Activated CD8-positive, alpha-beta memory T cell treated with anti-CD3 and anti-CD28 coated beads, Interleukin-2, amount 10 ng/mL, durations not matched to agents 7 days and 5 days (primary cell): ENCODE measurements at places on chromosomes 1 and 21. TPM values are rescaled to one million over a fixed set of nuclear protein-coding genes. Genes with fewer than 3 reads are reported as not detected.

NUDT4B gene
- total RNA-seq = 0.84 TPM

CRYAA gene
- total RNA-seq = not detected

- no peaks in the 10 kb centered on the region for H3K36me3 ChIP-seq
- no peak for DNase-seq
- no peak overlapping the region for H3K27ac ChIP-seq
- H3K4me1 ChIP-seq = no peaks in the 10 kb centered on the region
These were observed 31.1 kb upstream of the DUSP23 start for GRCh38 chr1:159749630-159750029.

MRTO4 gene
- total RNA-seq = 36.2 TPM

DNA sequence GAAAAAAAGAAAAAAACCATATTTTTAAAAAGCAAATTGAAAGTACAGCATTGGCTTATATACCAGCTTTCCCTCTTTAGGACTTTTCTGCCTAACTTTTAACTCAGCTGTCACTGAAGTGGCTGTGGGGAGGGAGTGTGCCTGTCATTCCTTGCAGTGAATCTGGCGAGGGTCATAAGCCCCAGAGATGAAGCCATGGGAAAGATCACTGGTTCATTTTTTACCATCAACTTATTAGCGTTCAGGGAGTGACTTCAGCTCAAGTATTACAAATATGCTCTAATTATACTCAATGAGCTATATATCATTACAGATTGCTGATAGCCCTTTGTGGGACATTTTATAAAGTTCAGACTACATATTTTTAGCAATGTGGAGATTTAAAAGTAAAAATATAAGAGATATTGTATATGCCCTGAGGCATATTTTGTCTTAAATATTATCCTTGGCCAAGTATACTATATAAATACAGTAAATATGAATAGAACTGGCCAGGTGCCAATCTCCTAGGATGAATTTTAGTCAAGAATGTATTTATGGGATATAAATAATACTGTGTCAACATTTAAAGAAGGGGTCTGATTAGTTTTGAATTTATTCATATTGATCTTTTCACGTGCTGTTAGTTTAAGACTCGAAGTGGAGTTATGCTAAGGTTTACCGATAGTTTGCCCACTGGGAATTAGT lies 4.4 kb downstream of the TGFB2 start:
- no peak overlapping the region for H3K27ac ChIP-seq
- no peak overlapping the region for H3K4me3 ChIP-seq
- H3K4me1 ChIP-seq = peaks cover 24% of the 10 kb centered on the region
- no peaks in the 10 kb centered on the region for H3K36me3 ChIP-seq

NT5C1A gene
- total RNA-seq = not detected

NR5A2 gene
- total RNA-seq = 0.59 TPM

- H3K4me3 ChIP-seq = peak overlapping the region; percentile 19
- H3K4me1 ChIP-seq = peaks cover 90% of the 10 kb centered on the region
- H3K36me3 ChIP-seq = peaks cover 36% of the 10 kb centered on the region
These were observed 38.6 kb downstream of the C21orf91 start for GRCh38 chr21:17780539-17780938.

TACSTD2 gene
- total RNA-seq = not detected

- H3K4me3 ChIP-seq = no peak overlapping the region
- DNase-seq = peak; percentile 75
- H3K27ac ChIP-seq = peak overlapping the region; percentile 47
- no peaks in the 10 kb centered on the region for H3K36me3 ChIP-seq
These were observed 25.6 kb downstream of the S100A10 start for GRCh38 chr1:151968058-151968457.

GBP5 gene
- total RNA-seq = 279 TPM

CD53 gene
- total RNA-seq = 403 TPM

DNA sequence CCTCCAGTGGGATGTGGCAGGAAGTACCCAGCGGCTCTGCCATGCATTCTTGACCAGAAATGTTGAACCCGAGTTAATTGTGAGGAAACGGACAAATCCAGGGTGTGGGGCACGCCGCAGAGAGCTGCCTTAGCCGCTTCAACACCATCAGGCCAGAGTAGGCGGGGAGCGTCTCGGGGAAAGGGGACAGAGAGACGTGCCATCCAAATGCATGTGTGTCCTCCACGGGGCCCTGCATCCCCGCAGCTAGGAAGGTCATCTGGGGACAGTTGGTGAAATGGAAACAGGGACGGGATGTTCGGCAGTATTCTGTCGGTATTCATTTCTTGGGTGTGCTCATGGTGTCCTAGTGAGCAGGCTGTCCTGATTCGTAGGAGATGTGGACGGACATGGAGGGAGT lies 59.1 kb upstream of the TRAPPC10 start:
- no peaks in the 10 kb centered on the region for H3K27me3 ChIP-seq
- H3K4me1 ChIP-seq = peaks cover 10% of the 10 kb centered on the region
- peak overlapping the region; percentile 34 for H3K27ac ChIP-seq
- H3K4me3 ChIP-seq = no peak overlapping the region
- H3K36me3 ChIP-seq = peaks cover 24% of the 10 kb centered on the region

- H3K4me3 ChIP-seq = peak overlapping the region; percentile 13
- H3K27me3 ChIP-seq = peaks cover 12% of the 10 kb centered on the region
- peak overlapping the region; percentile 58 for H3K27ac ChIP-seq
- no peaks in the 10 kb centered on the region for H3K36me3 ChIP-seq
These were observed 4.6 kb downstream of the COL9A2 start for GRCh38 chr1:40312238-40313205.

DNA sequence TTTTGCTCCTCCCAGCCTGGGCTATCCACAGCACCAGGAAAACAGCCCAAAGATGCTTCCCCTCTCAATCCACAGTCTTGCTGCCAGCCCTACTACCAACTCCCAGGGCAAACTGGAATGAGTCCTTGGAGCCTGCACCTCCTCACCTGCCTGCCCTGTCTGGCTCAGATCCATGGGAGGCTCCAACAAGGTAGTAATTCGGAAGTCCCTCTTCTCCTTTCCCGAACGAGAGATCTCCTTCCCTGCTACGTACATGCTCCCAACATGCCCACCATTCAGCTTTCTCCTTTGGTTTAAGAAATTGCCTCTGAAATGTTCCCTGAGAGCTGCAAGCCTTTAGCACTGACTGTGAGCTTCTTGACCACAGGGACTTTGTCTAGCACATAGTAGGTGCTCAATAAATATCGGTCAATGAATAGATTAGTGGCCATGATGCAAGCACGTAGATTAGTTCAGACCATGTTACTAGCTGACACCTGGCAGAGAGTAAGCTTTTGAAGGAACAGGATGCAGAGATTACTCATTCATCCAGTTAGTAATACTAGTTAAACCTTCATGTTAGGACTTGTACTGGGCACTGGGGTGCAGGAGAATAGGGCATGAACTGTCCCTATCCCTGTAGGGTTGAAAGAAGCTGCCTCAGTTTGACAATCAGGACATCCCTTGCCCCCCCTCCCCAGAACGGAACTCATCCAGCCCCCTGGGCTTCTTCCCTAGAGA lies 80.1 kb downstream of the DISP3 start:
- no peak overlapping the region for H3K4me3 ChIP-seq
- DNase-seq = no peak
- H3K27ac ChIP-seq = no peak overlapping the region
- H3K4me1 ChIP-seq = no peaks in the 10 kb centered on the region

GRCh38 chr21:18617291-18617690 lies 213.7 kb upstream of the TMPRSS15 start:
- no peaks in the 10 kb centered on the region for H3K27me3 ChIP-seq
- no peak overlapping the region for H3K27ac ChIP-seq
- H3K4me1 ChIP-seq = no peaks in the 10 kb centered on the region

ANKRD34A gene
- total RNA-seq = 3.8 TPM

APOBEC4 gene
- total RNA-seq = not detected

GJA9 gene
- total RNA-seq = not detected

ADORA1 gene
- total RNA-seq = not detected

OR2M3 gene
- total RNA-seq = not detected

C1orf185 gene
- not detected for total RNA-seq

- H3K36me3 ChIP-seq = peaks cover 20% of the 10 kb centered on the region
- H3K27ac ChIP-seq = no peak overlapping the region
- DNase-seq = no peak
- H3K4me1 ChIP-seq = peaks cover 18% of the 10 kb centered on the region
These were observed 5.4 kb downstream of the TMEM59 start for GRCh38 chr1:54047384-54048305.

DNA sequence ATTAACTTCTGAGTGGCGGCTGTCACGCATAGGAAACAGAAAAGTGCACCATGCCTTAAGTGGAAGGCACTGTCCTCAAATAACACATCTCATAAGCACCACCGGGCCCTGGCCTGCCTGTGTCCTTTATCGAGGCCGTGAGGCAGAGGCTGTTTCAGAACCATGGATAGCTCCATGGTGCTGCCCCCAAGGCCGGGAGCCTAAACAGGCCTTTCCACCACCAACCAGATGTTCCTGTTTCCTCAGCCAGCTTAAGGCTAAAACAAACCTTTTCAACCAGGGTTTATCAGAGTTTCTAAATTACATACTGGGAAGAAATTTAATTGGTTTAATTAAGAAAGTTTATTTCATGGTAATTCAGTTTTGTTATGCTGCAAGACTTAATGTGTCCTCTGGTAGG lies 114.4 kb downstream of the DMRTA2 start:
- peak; percentile 42 for DNase-seq
- H3K4me3 ChIP-seq = no peak overlapping the region
- H3K27me3 ChIP-seq = no peaks in the 10 kb centered on the region
- no peak overlapping the region for H3K27ac ChIP-seq
- no peaks in the 10 kb centered on the region for H3K4me1 ChIP-seq

DNA sequence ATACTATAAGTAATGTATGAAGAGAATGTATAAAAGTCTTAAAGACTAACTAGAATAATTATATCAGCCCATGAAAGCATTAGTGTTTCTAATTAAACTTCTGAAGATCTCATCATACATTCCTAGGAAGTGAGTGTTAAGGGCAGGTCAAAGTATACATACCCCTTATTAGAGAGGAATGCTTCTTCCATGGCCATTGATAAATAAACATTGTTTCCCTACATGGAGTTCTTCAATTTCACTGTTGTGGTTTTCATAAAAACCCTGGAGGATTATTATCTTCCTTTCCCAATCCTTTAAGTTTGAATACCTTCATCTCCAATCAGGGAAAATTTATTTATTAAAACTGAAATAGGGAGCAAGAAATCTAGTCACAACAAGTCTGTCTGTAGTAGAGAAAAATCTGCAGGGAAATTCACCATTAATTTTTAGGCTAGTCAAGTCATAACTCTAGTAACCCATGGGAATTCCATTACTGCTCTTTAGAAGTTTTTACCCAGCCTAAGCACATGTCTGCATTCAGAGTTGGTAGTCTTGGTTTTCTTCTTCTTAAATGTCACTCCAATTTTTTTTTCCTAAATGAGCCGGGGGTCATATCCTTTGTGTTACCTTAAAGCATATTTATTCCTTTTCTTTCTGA lies 147.0 kb downstream of the TNFSF18 start:
- H3K27me3 ChIP-seq = peaks cover 50% of the 10 kb centered on the region
- H3K27ac ChIP-seq = no peak overlapping the region
- peaks cover 21% of the 10 kb centered on the region for H3K4me1 ChIP-seq
- no peak for DNase-seq
- no peak overlapping the region for H3K4me3 ChIP-seq

GRCh38 chr1:43345120-43345519 lies 7.5 kb downstream of the MPL start:
- H3K36me3 ChIP-seq = no peaks in the 10 kb centered on the region
- DNase-seq = no peak
- H3K4me3 ChIP-seq = no peak overlapping the region
- no peak overlapping the region for H3K27ac ChIP-seq

DNA sequence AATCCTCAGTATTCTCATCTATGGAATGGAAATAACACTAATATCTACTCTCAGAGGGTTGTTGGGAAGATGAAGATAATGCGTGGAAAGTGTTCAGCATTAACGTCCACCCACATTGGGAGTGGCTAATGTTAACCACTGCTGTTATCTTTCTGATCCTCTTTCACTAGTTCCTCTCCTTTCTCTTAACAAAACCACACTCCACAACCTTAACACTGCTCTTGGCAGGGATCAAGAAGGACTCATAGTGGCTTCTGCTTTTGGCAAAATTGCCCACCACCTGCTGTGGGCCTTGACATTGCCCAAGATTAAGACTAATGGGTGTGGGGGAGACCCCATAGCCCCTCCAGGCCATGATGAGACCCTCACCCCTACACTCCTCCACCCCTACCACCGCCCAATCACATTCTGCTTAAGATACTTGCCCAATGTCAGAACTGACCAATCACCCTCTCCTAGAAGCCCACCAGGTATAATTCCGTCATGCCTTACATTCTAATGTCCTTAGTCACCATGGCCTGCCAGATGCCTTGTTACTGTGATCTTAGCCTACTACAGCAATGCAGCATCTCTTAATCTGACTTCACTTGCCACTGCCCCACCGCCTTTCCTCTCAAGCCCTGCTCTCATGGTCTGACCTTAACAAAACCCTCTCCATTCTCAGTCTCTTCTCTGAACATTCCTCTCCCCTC lies 27.1 kb downstream of the DHCR24 start:
- peaks cover 17% of the 10 kb centered on the region for H3K4me1 ChIP-seq
- no peaks in the 10 kb centered on the region for H3K27me3 ChIP-seq
- H3K36me3 ChIP-seq = peaks cover 45% of the 10 kb centered on the region
- H3K27ac ChIP-seq = no peak overlapping the region
- H3K4me3 ChIP-seq = no peak overlapping the region

DNA sequence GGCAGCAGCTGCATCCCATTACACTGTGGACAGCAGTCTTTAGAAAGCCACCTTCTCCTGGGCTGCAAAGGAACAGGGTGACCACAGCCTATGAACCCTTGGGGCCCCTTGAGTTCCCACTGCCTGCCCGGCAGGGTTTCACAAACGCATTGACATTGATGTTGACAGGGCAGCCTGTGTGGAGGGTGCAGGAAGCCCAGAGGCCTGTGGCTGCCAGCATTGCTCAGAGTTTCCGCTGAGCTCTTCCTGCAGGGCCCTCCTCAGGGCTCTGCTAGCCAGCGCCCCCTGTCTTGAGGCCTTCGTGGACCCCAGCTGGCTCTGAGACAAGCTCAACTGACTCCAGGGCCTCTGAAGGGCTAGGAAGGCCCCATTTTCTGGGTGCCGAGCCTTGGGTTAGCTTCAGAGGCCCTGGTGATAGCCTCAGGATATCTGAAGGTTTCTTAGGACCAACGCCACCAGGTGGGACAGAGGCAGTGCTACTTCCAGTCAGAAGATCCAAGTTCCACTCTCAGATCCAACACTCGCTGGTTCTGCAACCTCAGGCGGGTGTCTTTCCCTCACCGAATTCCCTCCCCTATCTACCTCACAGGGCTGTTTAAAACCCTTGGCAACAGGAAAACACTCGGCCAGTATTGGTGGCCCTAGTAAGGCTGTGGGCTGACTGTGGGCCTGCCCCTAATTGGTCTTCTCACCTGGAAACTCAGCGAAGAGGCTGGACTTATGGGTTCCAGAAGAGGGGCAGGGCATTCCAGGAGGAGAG lies 27.2 kb upstream of the EPS8L3 start:
- peak; percentile 96 for DNase-seq
- peaks cover 94% of the 10 kb centered on the region for H3K4me1 ChIP-seq
- no peaks in the 10 kb centered on the region for H3K36me3 ChIP-seq
- peak overlapping the region; percentile 96 for H3K27ac ChIP-seq

NCAM2 gene
- not detected for total RNA-seq

DNA sequence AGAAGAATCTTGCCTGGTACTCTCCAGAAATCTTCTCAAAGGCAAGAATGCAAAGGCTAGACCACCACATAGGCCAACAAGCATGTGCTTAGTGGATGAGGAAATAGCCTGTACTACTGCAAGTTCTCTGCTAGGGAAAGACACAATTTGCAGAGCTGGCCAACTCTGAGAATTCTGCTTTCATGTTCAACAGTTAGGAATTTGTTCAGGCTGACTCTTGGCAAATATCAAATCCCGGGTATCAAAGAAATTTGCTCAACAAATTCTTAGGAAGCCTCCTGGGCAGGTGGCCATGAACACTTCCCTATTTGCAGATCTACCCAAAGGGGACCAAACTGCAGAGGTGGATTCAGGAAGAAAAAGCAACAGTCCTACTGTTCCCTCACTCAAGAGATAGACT lies 15.0 kb upstream of the H3-3A start:
- no peak for DNase-seq
- peaks cover 2% of the 10 kb centered on the region for H3K4me1 ChIP-seq
- peaks cover 5% of the 10 kb centered on the region for H3K27me3 ChIP-seq
- H3K27ac ChIP-seq = no peak overlapping the region

GPR37L1 gene
- not detected for total RNA-seq
